CD4-positive, alpha-beta T cell treated with Interleukin-4 for 1 hour (primary cell): ENCODE measurements at places on chromosomes 6 and 20.

DNA sequence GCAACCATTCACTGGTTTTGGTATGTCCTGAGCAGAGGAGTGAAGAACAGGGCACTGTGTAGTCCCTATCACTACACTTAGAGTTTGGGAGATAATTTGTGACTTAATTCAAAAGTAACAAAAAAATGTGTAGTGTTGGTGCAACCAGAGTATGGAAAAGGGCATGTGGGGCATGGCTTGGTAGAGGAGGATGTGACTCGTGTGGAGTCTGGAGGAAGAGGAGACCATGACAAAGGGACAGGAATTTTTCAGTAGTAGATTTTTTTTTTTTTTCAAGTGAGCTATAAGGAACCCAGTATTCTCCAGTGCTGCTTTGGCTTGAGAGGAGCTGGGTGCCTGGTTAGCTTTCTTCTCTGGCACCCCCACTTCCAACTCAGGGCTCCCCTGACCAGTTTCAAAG, 5.1 kb downstream of the MTRES1 start:
- DNase-seq: no peak

- DNase-seq: peak; percentile 80
Observed at GRCh38 chr6:105402939-105403935, at the start of gene PREP. Gene PREP (minus strand): TSS chr6:105403082. CDS start chr6:105402891, 191 bp downstream.

GRCh38 chr6:52992980-52993920, 1.8 kb downstream of the GSTA4 start:
- DNase-seq: no peak

- DNase-seq: no peak
Observed at GRCh38 chr20:23598481-23598880, 7.2 kb downstream of the CST9 start.

DNA sequence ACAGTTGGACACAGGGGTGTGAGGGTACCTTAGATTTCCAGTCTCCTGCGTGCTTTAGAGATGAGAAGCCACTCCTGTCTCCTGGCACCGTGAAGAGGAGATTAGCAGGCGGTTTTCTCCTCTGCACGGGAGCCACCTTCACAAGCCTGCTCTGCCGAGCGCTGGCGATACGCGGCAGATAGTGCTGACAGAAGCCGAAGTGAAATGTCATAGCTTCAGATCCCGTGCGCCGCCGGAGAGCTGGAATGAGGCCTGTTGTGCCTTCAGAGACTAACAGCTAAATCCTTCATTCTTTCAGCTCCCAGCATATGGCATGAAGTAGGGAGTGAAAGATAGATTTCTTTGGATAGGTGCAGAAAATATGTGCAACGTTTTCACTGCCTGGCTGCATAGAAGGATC, 371.0 kb downstream of the TAF4 start:
- no peak for DNase-seq

GRCh38 chr20:4110885-4111284, 95.5 kb upstream of the RNF24 start:
- no peak for DNase-seq
